ENCODE measurements at places on chromosomes 4 and X.

DNA sequence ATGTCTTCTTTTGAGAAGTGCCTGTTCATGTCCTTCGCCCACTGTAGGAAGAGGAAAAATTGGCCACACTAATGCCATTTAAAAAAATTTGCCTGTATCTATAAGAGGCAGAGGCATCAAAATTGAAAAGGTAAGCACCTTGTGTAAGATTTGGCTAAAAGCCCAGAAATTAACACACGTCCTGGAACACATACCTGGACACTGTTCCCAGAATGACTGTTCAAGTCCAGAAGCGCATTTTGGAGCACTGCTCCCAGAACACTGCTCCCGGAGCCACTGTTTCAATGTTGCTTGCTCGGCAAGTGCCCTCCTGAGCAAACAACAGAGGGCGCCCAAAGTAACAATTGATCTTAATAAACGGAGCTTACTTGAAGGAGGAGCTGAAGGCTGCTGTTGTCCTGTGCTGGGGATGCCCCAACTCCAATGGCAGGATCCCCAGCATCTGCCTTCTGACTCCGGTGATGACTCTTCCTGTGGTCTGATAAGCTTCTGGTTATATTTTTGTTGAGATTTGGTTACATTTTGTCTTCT is 1958.6 kb downstream of the C4orf33 start:
- no peak for DNase-seq

DNA sequence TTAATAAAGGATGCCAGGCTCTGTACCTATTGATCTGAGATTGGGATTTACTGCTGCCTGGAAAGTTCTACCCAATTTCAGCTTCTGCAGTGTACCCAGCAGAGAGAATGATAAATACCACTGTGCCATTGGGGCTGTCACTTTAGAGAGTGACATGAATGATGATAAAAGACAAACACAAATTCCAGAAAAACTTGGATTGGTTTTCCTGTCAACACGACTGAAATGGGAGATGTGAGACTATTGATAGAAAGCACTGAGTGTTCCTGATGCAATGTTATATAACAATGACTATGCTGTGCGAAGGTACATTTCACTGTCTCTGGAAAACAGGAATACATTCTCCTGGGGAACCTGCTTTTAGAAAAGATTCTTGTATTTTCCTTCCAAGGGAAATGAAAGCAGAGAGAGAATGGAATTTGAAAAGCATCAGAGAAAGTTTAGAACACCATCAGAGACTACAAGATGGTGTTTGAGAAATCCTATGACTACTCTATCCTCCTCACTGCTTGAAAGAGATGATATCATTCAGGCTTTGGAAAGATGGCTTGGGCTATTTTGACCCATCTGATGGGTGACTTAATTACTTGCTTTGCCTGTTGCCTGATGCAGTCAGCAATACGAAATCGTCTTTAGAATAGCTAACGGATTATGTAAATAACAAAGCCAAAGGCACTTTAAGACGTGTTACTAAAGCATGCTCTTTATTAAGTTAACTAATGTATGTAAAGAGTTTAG is 49.7 kb downstream of the MID1IP1 start:
- no peak for DNase-seq

DNA sequence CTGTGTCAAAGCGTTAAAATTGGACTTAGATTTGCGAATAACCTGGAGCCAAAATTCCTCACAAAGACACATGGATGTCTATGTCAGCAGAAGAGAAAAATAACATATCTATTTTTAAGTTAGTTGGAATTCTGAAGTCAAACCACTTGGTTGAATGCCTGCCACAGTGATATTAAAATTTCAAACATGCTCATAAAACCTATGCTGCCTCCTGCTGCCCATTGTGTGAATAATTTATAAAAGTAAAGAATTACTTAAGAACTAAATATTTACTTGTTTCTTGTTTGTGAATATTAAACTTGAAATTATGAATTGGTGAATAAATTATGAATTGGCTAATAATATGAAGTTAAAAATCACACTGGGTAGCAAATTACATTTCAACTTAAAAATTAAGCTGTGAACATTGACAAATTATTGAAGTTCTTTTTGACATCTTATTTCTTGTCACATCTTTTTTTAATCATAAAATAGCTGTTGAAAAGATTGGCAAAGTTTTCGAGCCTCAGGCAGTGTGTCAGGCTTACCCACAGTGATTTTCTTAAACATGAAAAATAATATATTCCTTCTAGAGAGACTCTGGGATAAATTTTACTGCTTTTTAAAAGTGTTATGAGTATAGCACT is 35.4 kb downstream of the FABP2 start:
- DNase-seq: peak; percentile 31

DNA sequence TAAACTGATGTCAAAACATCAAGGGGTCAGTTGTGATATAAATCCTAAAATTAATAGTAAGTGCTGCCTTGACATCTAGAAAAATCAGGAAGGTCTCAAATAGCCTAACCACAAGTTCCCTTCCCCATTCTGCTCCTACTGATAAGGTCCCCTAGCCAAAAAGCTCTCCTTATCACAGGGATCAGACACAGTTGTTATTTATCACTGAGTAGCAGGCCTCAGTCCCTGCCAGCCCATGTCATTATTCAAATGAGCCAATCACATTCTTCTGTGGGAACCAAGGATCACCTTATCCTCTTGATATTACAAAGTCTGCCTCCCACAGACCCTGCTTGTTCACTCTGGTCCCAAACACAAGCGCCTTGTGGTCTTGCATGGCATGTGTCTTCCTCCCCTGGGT is 23.3 kb upstream of the TMEM255A start:
- no peak for DNase-seq

DNA sequence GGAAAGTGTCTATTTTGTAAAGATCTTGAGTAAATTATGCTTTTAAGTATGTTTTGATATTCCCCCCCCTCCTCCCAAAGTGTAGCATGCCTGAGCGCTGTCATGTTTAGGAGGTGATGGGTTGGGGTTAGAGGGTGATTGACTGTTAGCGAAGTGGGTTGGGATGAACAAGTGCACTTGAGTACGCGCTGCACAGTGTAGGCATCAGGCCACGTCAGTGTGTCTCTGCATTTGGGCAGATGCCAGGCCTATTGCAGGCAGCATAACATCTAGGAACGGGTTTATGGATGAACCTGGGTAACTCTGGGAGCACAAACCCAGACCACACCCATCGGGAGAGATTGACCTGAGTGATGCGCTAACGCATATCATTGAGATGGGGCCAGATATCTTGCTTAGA is 111.2 kb downstream of the TBL1X start:
- no peak for DNase-seq

GRCh38 chr4:10960389-10960788 is 275.8 kb upstream of the CLNK start:
- no peak for DNase-seq

DNA sequence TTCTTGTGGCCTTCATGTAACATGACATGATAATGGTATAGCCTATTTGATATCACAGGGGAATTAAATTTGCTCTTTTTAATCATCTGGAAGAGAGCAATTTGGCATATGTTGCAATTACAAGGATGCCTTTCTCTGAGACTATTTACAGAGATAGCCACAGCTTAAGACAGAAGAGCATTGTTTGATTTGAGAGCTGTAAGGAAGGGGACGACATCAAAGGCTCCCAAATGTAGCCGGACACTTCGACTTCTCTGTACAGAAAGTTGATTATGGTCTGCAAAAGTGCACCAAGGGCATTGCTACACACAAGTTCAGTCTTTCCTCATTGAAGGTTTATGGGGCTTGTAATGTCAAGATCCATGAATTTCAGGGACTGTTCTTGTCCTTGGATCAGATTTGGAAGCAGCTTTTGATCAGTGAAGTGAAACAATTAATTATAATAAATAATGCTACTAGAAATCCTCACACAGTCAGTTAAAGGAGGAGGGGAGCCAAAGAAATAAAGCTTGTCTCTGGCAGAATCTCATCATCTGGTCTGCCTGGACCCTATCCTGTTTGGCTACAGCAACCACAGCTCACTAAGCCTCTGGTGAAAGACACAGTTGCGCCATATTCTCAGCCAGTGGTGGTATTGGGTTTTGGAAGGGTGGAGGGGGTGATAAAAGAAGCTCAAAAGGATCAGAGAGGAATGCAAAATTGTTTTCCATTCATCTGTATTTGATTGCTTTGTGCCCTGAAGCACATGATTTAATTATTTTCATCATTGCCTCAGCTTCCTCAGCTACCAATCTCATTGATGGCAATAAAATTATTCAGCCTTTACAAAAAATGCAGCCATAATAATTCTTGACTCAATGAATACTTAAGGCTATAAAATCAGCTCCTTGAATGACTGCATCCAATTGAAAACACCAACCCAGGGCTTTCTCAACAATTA is 654.3 kb upstream of the LCORL start:
- DNase-seq: no peak

GRCh38 chr4:92334716-92335350 is 31.1 kb downstream of the GRID2 start:
- no peak for DNase-seq

DNA sequence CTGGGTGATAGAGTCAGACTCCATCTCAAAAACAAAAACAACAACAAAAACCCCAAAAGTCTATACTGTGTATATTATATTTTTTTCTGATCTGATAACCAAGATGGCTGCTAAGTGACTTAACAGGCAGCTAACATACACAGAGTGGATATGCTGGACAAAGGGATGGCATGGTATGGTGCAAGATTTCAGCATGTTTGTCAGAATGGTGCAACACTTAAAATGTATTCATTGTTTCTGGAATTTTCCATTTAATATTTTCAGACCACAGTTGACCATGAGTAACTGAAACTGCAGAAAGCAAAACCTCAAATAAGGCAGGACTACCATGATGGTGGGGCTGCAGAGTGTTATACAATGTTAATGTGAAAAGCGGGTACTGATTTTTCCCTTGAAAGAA is 6.1 kb upstream of the BOD1L1 start:
- DNase-seq: no peak

- no peak for DNase-seq
Measured at GRCh38 chrX:37666516-37666915, 19.1 kb upstream of the XK start.
